Fibroblast of the aortic adventitia (primary cell): ENCODE measurements at places on chromosomes 4 and X. TPM values are rescaled to one million over a fixed set of nuclear protein-coding genes. Genes with fewer than 3 reads are reported as not detected.

TRIML2 gene
- not detected in 2 replicates for total RNA-seq

ACSL4 gene
- 82.2 and 260 TPM in 2 replicates for total RNA-seq

GC gene
- not detected in 2 replicates for total RNA-seq

PITX2 gene
- total RNA-seq: 0.18 and 1.4 TPM in 2 replicates

AGTR2 gene
- total RNA-seq: not detected in 2 replicates

GPR143 gene
- total RNA-seq: 0.33 TPM in 1 of 2 replicates, not detected in the other

CDK16 gene
- total RNA-seq: 25.3 and 91.6 TPM in 2 replicates

RBM47 gene
- 0.72 and 8.3 TPM in 2 replicates for total RNA-seq

- peak; percentile 61 for DNase-seq
These were observed 211.5 kb downstream of the PDGFRA start for GRCh38 chr4:54440394-54441136.

- peak; percentile 76 for DNase-seq
These were observed 28.8 kb upstream of the SOWAHD start for GRCh38 chrX:119729408-119730201.

GRCh38 chr4:94897023-94897422 is 139.3 kb downstream of the BMPR1B start:
- no peak for DNase-seq

- DNase-seq: no peak
These were observed 29.7 kb upstream of the WFS1 start for GRCh38 chr4:6239968-6240367.

- DNase-seq: no peak
These were observed 19.7 kb upstream of the PLA2G12A start for GRCh38 chr4:109749388-109750082.

- DNase-seq: peak; percentile 90
These were observed 16.2 kb upstream of the FHL1 start for GRCh38 chrX:136130931-136131833.

GRCh38 chr4:140256335-140256734 is 102.4 kb upstream of the MAML3 start:
- peak; percentile 31 for DNase-seq

DNA sequence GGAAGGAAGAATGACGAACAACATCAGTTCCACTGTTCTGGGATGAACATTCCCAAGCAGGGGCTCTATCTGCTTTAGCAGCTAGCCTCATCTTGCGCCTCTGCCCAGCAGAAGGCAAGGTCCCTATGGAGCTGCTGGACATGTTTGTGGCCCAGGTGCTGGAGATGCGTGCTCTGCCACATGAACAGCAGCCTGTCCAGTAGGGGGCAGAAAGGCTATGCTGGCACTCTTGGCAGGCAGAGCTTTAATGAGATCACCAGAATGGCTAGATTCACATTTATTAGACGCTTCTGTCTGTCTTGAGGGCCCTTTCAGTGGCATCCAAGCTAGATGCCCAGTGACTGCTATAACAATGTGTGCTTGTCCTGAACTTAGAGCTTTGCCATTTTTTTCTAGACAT is 1826.0 kb downstream of the STIM2 start:
- DNase-seq: peak; percentile 30

- peak; percentile 42 for DNase-seq
These were observed 208.2 kb downstream of the APBB2 start for GRCh38 chr4:41006141-41006540.

- DNase-seq: no peak
These were observed 90.2 kb upstream of the SLITRK2 start for GRCh38 chrX:145727476-145727875.

DNA sequence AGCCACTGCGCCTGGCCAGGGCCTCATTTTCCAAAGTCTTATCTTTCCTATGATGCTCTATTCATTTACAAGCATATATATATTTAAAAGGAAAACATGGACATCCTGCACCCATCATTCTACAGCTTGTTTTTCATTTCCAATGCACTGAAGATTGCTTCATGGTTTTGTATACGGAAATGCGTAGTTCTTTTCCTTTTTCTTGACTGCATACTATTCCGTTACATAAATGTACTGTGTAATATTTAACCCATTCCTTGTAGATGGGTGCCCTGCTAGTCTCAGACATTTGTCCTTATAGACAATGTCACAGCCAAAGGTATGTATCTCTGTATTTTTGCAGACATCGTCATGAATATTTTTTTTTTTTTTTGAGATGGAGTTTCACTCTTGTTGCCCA is 257.0 kb downstream of the ASMT start:
- DNase-seq: no peak
